ENCODE measurements at places on chromosomes 1 and 21.
A peak's percentile ranks its signal among the peaks of the same experiment; 100 is the strongest.

- H3K36me3 ChIP-seq, result peaks cover 4% of the 10 kb centered on the region
- no peak overlapping the region for H3K27ac ChIP-seq
- H3K4me3 ChIP-seq, result no peak overlapping the region
- DNase-seq, result no peak
- no peaks in the 10 kb centered on the region for H3K27me3 ChIP-seq
These were observed 1.4 kb upstream of the VANGL1 start for GRCh38 chr1:115640384-115640783.

DNA sequence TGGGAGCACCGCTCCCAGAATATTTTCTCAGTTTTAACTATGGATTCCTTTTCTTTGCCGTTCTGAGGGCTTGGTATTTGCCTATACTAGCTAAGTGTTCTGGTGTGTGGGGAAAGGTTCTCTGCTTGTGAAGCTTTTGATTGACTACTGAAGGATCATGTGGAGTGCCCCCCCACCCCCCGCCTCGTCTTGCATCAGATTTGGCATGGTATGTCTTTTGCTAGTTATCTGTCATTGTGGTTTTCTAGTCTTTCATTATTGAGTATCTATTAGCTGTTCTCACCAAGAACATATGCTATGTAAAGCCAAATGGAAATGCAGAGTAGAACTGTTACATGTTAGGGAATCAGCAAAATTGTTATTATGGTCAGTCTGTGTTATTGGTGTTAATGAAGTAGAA lies 58.3 kb downstream of the MACF1 start:
- no peak overlapping the region for H3K4me3 ChIP-seq
- H3K36me3 ChIP-seq, result peaks cover 3% of the 10 kb centered on the region
- peaks cover 24% of the 10 kb centered on the region for H3K4me1 ChIP-seq
- no peaks in the 10 kb centered on the region for H3K27me3 ChIP-seq
- no peak overlapping the region for H3K27ac ChIP-seq

DNA sequence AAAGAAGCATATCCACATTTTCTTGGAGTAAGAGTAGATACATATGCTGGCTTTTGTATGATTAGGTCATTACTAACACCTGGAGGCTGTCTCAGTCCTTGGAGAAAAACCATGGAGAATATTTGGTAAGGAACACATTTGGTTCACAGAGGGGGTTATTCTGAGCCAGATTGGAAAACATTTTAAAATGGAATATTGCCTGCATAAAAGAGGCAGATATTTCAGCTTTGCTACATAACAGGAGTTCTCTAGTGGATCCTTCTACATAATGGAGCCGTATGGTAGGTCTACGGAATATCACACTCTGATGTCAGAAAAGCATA lies 415.1 kb downstream of the ADGRL2 start:
- H3K4me1 ChIP-seq, result no peaks in the 10 kb centered on the region
- H3K27me3 ChIP-seq, result no peaks in the 10 kb centered on the region
- H3K36me3 ChIP-seq, result no peaks in the 10 kb centered on the region

DNA sequence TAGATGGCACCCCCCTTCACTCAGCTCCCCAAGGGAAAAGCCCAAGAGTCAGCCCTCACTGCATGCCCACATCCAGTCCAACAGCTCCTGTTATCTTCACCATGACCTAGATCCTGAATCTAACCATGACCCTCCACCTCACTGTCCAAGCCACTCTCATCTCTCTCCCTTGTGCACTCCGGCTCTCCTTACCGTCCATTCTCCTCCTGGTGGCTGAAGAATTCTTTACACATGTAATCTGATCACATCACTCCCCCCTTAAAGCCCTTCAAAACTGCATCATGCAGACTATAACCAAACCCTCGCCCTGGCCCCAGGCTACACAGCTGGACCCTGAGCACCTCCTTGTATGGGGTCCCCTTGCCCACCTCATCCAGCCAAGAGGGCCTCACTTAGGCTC lies 14.0 kb upstream of the PAQR7 start:
- DNase-seq, result peak; percentile 33
- no peak overlapping the region for H3K4me3 ChIP-seq
- H3K27ac ChIP-seq, result no peak overlapping the region
- no peaks in the 10 kb centered on the region for H3K36me3 ChIP-seq
- peaks cover 21% of the 10 kb centered on the region for H3K4me1 ChIP-seq

DNA sequence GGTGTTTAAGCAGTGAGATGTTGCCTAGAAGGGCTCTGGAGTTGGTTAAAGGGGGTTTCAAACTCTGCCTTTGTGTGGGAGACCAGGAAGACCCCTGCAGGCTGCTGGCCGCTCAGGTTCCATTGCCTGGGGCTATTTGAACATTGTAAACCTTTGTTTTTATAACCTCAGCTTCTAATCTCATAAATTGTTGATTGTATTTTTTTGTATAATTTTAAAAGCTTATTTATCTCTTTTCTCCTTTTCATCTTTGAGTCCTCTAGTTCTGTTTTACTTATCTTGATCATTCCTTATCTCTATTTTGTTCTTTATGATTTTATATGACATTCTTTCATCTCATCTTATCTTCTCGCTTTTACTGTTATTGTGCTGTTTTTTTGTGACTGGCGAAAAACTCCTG lies 45.5 kb upstream of the SOX13 start:
- H3K27me3 ChIP-seq, result no peaks in the 10 kb centered on the region
- peaks cover 22% of the 10 kb centered on the region for H3K4me1 ChIP-seq
- H3K4me3 ChIP-seq, result no peak overlapping the region
- no peak for DNase-seq

GRCh38 chr1:221724931-221725605 lies 16.8 kb downstream of the DUSP10 start:
- H3K4me1 ChIP-seq, result peaks cover 1% of the 10 kb centered on the region
- DNase-seq, result no peak
- H3K4me3 ChIP-seq, result no peak overlapping the region
- no peaks in the 10 kb centered on the region for H3K27me3 ChIP-seq

GRCh38 chr1:239742416-239743109 lies 349.1 kb upstream of the FMN2 start:
- H3K27ac ChIP-seq, result no peak overlapping the region
- no peak overlapping the region for H3K4me3 ChIP-seq
- H3K4me1 ChIP-seq, result no peaks in the 10 kb centered on the region
- H3K27me3 ChIP-seq, result no peaks in the 10 kb centered on the region
- no peak for DNase-seq
- H3K36me3 ChIP-seq, result no peaks in the 10 kb centered on the region

GRCh38 chr1:9894115-9894514 lies 16.0 kb downstream of the CTNNBIP1 start:
- no peak for DNase-seq
- no peaks in the 10 kb centered on the region for H3K27me3 ChIP-seq
- no peaks in the 10 kb centered on the region for H3K36me3 ChIP-seq
- H3K27ac ChIP-seq, result peak overlapping the region; percentile 79
- no peak overlapping the region for H3K4me3 ChIP-seq

- DNase-seq, result no peak
- H3K4me3 ChIP-seq, result no peak overlapping the region
- no peaks in the 10 kb centered on the region for H3K27me3 ChIP-seq
- no peaks in the 10 kb centered on the region for H3K4me1 ChIP-seq
- no peaks in the 10 kb centered on the region for H3K36me3 ChIP-seq
These were observed 3.3 kb downstream of the CFAP126 start for GRCh38 chr1:161364332-161364731.

DNA sequence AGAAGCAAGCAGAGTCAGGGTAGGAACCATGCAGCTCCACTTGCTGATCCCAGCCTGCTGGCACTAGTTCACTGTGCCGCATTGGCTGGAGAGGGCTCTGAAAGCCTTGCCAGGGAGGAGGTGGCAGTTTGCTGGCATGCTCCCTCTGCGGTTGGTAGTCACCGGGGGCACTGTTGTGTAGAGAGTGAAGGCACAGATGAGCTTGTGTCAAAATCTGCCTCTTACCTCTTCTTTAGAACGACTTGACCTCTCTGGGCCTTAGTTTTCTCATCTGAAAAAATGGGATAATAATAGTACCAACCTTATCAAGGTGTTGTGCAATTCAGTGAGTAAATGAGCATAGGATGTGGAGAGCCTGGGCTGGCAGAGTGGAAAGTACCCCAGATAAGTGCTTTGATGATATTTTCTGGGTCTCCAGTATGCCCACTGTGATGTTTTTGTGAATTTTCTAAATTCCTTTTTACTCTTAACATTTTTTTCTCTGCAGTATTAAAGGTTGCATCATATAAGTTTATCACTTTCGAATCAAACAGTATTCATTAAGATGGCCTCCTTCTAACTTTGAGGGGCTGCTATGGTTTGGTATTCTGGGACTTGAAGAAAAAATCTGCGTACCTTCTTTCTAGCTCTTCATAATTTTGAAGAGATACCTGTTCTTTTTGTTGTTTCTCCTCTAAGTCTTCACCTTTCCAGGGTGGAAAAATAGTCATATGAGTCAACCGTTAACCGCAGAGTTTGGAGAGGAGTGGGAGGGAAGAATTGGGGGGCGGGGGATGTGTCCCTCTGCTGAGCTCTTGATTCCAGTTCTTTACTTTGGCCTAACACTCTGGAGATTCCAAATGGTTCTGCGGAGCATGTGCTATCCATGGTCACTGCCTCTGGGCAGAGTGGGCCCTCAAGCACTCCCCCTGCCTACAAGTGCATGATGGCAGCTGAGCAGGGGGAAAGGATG lies 26.8 kb downstream of the SZRD1 start:
- H3K4me3 ChIP-seq, result no peak overlapping the region
- peaks cover 27% of the 10 kb centered on the region for H3K4me1 ChIP-seq
- no peak for DNase-seq
- peak overlapping the region; percentile 72 for H3K27ac ChIP-seq

- no peak for DNase-seq
- H3K4me1 ChIP-seq, result peaks cover 6% of the 10 kb centered on the region
- no peak overlapping the region for H3K4me3 ChIP-seq
These were observed 455.6 kb downstream of the SIPA1L2 start for GRCh38 chr1:232174306-232174705.

- H3K27ac ChIP-seq, result no peak overlapping the region
- no peak overlapping the region for H3K4me3 ChIP-seq
- H3K4me1 ChIP-seq, result no peaks in the 10 kb centered on the region
- peaks cover 14% of the 10 kb centered on the region for H3K36me3 ChIP-seq
- no peaks in the 10 kb centered on the region for H3K27me3 ChIP-seq
- no peak for DNase-seq
These were observed 13.8 kb downstream of the DNTTIP2 start for GRCh38 chr1:93865253-93865652.

DNA sequence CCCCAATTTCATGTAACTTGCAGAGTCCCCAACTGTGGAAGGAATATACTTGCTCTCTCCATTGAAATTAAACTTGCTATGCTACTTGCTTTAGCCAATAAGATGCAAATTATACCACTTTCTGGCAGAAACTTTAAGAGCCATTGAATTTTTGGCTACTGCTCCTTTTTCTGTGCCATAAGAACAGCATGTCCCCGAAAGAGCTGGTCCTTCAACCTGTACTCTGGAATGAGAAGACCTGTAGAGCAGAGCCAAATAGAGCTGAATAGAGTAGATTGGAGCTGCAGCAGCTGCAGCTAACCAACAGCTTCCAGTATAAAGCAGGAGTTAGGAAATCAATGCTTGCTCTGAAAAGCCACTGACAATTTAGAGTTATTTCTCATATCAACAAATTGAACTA lies 472.3 kb upstream of the B3GALT2 start:
- no peaks in the 10 kb centered on the region for H3K36me3 ChIP-seq
- no peak overlapping the region for H3K27ac ChIP-seq
- H3K27me3 ChIP-seq, result no peaks in the 10 kb centered on the region
- no peaks in the 10 kb centered on the region for H3K4me1 ChIP-seq
- no peak for DNase-seq
- H3K4me3 ChIP-seq, result no peak overlapping the region

- H3K4me3 ChIP-seq, result no peak overlapping the region
- H3K36me3 ChIP-seq, result no peaks in the 10 kb centered on the region
- peak; percentile 83 for DNase-seq
- H3K27ac ChIP-seq, result no peak overlapping the region
- H3K27me3 ChIP-seq, result no peaks in the 10 kb centered on the region
- H3K4me1 ChIP-seq, result peaks cover 10% of the 10 kb centered on the region
These were observed 31.0 kb downstream of the SLC45A1 start for GRCh38 chr1:8348777-8349472.

- no peak for DNase-seq
- no peaks in the 10 kb centered on the region for H3K36me3 ChIP-seq
- no peaks in the 10 kb centered on the region for H3K4me1 ChIP-seq
- no peaks in the 10 kb centered on the region for H3K27me3 ChIP-seq
- H3K27ac ChIP-seq, result no peak overlapping the region
These were observed 625.6 kb downstream of the PTPRU start for GRCh38 chr1:29861922-29862321.

- no peak for DNase-seq
- H3K4me3 ChIP-seq, result no peak overlapping the region
- H3K4me1 ChIP-seq, result no peaks in the 10 kb centered on the region
- H3K36me3 ChIP-seq, result no peaks in the 10 kb centered on the region
These were observed 7.3 kb upstream of the TINAGL1 start for GRCh38 chr1:31568895-31569595.

- peaks cover 4% of the 10 kb centered on the region for H3K36me3 ChIP-seq
- peaks cover 18% of the 10 kb centered on the region for H3K4me1 ChIP-seq
- peak overlapping the region; percentile 67 for H3K4me3 ChIP-seq
- H3K27ac ChIP-seq, result no peak overlapping the region
- H3K27me3 ChIP-seq, result peaks cover 23% of the 10 kb centered on the region
These were observed 383.3 kb downstream of the RRAGC start for GRCh38 chr1:38476111-38476849.

DNA sequence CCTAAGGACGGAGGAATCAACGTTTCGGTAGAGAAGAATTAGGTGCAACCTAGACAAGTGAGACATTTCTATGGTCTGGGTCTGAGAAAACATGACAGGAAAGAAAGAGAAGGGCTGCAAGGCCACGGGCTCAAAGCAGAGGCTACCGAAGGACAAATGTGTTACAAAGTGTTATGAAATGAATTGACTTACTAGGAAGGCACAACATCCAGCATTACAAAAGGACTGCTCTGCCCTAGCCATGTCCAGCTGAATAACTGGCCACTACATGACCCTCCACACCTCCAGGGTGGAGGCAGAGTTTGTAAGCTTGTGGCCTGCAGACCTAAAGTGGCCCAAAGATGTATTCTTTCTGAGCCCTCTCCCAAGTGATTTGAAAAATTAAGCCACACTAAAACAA lies 133.6 kb downstream of the GDAP2 start:
- no peaks in the 10 kb centered on the region for H3K27me3 ChIP-seq
- H3K36me3 ChIP-seq, result no peaks in the 10 kb centered on the region
- DNase-seq, result no peak
- H3K4me1 ChIP-seq, result no peaks in the 10 kb centered on the region
- H3K27ac ChIP-seq, result no peak overlapping the region

DNA sequence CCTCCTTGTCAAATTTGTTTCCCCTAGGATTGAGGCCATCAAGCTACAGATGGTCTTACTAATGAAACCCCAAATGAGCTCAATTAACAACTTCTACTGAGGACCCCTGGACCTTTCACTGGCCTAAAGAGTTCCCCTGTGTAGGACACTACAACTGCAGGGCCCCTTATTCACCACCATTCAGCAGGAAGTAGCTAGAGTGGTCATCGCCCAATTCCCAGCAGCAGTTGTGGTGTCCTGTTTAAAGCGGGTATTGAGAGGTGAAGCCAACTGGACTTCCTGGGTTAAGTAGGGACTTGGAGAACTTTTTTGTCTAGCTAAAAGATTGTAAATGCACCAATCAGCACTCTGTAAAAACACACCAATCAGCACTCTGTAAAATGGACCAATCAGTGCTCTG lies 1466.9 kb downstream of the KCNT2 start:
- no peaks in the 10 kb centered on the region for H3K27me3 ChIP-seq
- H3K4me3 ChIP-seq, result no peak overlapping the region
- no peaks in the 10 kb centered on the region for H3K4me1 ChIP-seq
- peak; percentile 17 for DNase-seq

All from GM23338 (cell line).